ENCODE measurements at places on chromosomes 6 and 20.

GRCh38 chr6:52983159-52983848 is 11.8 kb downstream of the GSTA4 start:
- no peak for DNase-seq

- DNase-seq: no peak
Observed at GRCh38 chr6:282177-282866, 10.0 kb upstream of the DUSP22 start.

GRCh38 chr6:53979468-53980067 is 131.7 kb upstream of the MLIP start:
- no peak for DNase-seq

DNA sequence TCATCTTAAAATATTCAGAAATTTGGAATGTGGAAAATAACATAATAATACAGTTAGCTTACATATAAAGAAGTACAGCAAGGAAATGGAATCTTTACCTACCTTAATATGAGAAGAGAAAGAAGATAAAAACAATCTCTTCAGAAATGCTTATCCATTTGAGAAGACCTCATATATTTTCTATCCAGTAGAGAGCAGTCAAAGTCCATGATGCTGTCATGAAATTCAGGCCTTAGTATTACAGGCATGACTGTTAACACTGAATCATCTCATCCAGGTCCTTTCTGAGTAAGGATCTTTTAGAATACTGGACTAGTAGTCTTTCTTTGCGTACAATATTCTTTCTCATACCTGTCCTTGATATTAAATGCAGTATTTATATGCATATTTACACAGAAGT is 713.4 kb downstream of the CD109 start:
- DNase-seq: no peak

- DNase-seq: no peak
Observed at GRCh38 chr6:138765896-138766655, 7.5 kb upstream of the CCDC28A start.

GRCh38 chr6:95690328-95690727 is 113.0 kb downstream of the MANEA start:
- DNase-seq: no peak

DNA sequence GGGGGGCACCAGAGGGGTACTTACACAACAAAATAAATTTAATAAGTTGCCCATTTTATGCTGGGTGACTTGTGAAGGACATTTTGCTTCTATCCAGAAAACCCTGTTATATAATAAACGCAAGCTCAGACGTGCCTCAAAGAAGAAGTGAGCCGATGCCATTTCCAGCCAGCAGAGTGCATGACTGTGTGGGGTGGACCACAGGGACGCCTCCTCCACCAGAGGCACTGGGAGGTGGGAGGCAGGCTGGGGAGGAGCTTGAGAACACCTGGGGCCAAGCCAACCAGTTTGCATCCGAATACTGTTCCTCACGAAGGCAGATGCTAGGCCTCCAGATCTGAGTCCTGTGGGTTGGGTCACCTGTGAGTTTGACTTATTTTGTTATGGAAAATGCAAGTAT is 363.8 kb downstream of the RNGTT start:
- DNase-seq: no peak

- no peak for DNase-seq
Observed at GRCh38 chr6:22476811-22477390, 92.5 kb upstream of the HDGFL1 start.

DNA sequence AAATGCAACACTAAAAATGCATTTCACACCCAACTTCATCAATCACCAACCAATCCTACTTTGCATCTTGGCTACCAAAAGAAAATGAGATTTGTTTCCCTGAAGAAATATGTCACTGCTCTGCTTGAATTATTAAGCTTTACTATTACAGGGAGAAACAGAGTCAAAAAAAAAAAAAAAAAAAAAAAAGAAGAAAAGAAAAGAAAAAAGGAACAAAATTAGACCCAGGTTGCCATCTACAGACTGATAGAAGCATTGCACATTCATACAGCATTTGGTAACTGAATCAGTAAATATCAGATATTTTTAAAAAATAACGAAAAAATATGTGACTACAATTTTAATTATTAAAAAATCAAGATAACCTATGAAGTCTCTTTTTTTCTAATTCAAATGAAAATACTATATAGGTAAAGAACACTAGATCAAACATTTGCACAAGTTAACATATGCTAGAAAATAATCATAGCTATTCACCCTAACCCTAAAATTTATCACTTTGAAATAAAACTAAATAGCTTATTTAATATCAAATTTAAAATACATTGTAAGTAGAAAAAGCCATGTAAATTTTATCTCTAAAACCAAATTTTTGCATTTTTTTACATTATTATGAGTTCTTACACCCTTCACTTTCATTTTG is 83.3 kb downstream of the DCDC2 start:
- DNase-seq: no peak

DNA sequence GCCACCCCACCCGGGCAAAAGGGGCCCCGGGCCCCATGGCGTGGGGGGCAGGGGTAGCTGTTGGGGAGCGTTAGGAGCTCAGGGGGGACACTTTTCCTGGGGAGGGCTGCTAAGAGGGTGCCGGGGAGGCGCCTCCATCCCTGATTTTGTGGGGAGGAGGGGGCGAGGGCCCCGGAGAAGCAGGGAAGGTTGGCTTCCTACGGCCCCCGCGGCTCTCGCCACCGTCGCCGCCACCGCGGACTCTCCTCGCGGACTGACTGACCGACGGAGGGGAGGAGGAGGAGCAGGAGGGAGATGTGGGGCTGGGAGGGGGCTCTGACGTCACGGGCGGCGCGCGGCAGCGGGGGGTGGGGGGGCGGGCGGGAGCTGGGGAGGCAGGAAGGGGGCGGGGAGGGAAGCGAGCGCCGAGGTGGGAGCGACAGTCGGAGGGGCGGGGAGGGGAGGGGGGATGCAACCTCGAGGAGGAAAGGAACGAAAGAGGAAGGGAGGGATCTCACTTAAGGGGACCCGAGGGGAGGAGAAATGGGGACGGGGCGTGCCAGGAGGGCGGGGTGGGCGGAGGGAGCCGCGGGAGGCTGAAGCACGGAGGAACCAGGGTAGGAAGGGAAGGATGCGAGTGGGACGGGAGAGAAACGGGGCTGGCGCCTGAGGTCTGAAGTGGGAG is 5.1 kb downstream of the GABBR1 start:
- no peak for DNase-seq

GRCh38 chr6:14209000-14209399 is 91.4 kb downstream of the CD83 start:
- DNase-seq: no peak

GRCh38 chr6:80725156-80725930 is 618.9 kb downstream of the BCKDHB start:
- no peak for DNase-seq

DNA sequence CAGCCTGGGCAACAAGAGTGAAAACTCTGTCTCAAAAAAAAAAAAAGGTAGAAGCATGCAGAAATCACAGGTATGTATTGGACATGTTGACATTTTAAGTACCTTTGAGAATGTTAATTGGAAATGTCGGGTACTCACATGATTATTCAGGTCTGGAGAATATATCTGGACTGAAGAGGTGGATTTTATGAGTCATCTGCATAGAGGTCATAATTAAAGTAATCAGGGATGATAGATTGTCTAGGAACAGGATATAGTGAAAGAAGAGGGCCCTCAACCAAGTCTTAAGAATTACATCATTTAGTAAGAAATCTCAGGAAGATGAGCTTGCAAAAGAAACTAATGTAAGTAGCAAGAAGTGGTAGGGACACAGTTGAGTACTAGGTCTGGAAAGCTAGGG is 212.5 kb downstream of the UTRN start:
- DNase-seq: no peak

- no peak for DNase-seq
Observed at GRCh38 chr6:6694825-6695624, 106.5 kb downstream of the LY86 start.

- no peak for DNase-seq
Observed at GRCh38 chr6:107490566-107491137, 735 bp downstream of the SOBP start.

GRCh38 chr6:79600812-79601609 is 30.1 kb upstream of the SH3BGRL2 start:
- no peak for DNase-seq

DNA sequence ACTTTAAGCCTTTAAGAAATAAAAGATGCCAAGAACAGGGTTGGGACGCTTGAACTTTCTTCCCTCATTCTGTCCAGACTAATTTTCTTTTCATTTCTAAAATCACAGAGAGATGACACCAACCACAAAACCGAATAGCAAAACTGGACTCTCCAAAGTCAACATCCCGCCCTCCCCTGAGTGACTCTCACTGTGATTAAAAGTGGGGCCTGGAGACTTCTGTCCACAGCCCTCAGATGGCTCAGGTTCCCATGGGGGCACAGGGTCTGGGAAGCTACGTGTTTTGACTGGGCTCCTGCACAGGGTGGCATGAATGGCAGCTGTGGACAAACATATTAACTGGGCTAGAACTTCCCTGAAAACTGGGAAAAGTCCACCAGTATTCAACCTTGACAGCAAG is 6.3 kb downstream of the FRMD1 start:
- no peak for DNase-seq

All from SIG-M5 (cell line).